Activated CD8-positive, alpha-beta memory T cell treated with anti-CD3 and anti-CD28 coated beads, Interleukin-2, amount 10 ng/mL, durations not matched to agents 7 days and 5 days (primary cell): ENCODE measurements at places on chromosomes 13 and 19. TPM values are rescaled to one million over a fixed set of nuclear protein-coding genes. Genes with fewer than 3 reads are reported as not detected.

FAM98C gene
- total RNA-seq: 24.1 TPM

RNF225 gene
- 0.70 TPM for total RNA-seq

ZNF610 gene
- 2.0 TPM for total RNA-seq

CACNG8 gene
- not detected for total RNA-seq

EDDM13 gene
- total RNA-seq: not detected

- peaks cover 2% of the 10 kb centered on the region for H3K36me3 ChIP-seq
- H3K27me3 ChIP-seq: no peaks in the 10 kb centered on the region
- H3K27ac ChIP-seq: peak overlapping the region; percentile 54
- DNase-seq: no peak
- peaks cover 24% of the 10 kb centered on the region for H3K4me1 ChIP-seq
- no peak overlapping the region for H3K4me3 ChIP-seq
Observed at GRCh38 chr19:17499648-17500446, 11.6 kb upstream of the PGLS start.

DNA sequence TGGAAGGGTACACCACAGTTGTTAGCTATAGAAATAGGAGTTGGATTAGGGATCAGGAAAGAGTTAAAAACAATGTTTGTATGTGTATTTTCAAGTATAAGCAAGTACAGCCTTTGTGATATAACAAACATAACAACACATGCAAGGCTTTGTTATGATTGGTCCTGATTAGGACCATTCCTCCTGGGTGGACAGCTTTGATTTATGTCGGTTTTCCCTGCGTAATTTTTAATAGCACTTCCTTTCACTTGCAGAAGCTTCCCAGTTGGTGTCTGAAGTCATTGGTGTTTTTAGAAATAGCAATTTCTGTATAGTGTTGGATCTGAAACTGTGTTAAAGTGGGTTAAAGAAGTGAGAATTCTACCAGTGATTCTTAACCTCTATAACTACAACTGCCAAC, 10.0 kb downstream of the FNDC3A start:
- no peak overlapping the region for H3K4me3 ChIP-seq
- H3K27ac ChIP-seq: no peak overlapping the region
- no peak for DNase-seq
- no peaks in the 10 kb centered on the region for H3K27me3 ChIP-seq

GRCh38 chr19:47275791-47276461, 1.2 kb downstream of the INAFM1 start:
- H3K4me1 ChIP-seq: peaks cover 18% of the 10 kb centered on the region
- peak overlapping the region; percentile 64 for H3K4me3 ChIP-seq
- H3K27ac ChIP-seq: no peak overlapping the region
- H3K27me3 ChIP-seq: no peaks in the 10 kb centered on the region
- peaks cover 8% of the 10 kb centered on the region for H3K36me3 ChIP-seq

DNA sequence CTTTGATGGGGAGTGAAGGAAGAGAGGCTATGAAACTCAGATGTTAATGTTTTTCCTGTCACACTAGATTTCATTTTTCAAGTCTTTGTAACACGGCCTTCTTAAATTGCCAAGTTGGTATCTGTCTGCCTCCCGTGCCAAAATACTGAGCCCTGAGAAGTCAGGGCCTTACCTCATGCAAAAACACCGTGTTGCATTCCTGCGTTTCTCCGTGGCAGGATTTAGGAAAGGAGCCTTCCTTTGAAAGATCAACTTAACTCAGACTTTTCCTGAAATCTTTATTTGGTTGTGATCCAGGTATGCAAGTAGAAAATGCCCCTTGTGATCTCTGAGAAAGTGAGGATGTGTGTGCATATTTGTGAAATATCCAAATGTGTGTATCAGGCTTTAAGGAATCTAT, 1291.0 kb upstream of the SLC10A2 start:
- H3K27me3 ChIP-seq: no peaks in the 10 kb centered on the region
- no peak overlapping the region for H3K4me3 ChIP-seq
- no peak for DNase-seq
- H3K27ac ChIP-seq: no peak overlapping the region
- H3K4me1 ChIP-seq: no peaks in the 10 kb centered on the region

- peak overlapping the region; percentile 79 for H3K27ac ChIP-seq
- no peak for DNase-seq
- peaks cover 84% of the 10 kb centered on the region for H3K4me1 ChIP-seq
- H3K36me3 ChIP-seq: peaks cover 26% of the 10 kb centered on the region
- H3K27me3 ChIP-seq: no peaks in the 10 kb centered on the region
- H3K4me3 ChIP-seq: peak overlapping the region; percentile 34
Observed at GRCh38 chr13:99311137-99311536, 3.9 kb upstream of the GPR183 start.

DNA sequence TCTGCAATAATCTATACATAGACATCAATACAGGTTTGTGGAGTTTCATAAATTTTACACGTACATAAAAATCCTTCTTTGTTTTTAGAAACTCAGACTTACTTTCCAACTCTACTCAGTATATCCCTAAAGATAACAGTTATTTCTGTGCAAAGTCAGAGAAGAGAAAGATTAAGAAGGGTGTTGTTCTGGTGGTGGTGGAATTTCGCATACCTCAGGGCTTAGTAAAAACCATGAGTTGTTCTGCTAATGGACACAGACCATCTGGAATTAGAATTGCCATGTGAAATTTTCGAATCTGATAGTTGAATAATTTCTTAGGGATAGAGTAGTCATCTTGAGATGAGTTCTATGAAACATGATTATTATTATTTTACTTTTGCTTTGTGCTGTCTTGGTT, 102.7 kb downstream of the ZAR1L start:
- H3K27me3 ChIP-seq: peaks cover 8% of the 10 kb centered on the region
- H3K4me3 ChIP-seq: no peak overlapping the region
- DNase-seq: no peak
- no peaks in the 10 kb centered on the region for H3K36me3 ChIP-seq
- H3K27ac ChIP-seq: no peak overlapping the region

GRCh38 chr13:43356567-43356966, 333.2 kb downstream of the DNAJC15 start:
- no peak overlapping the region for H3K27ac ChIP-seq
- H3K36me3 ChIP-seq: no peaks in the 10 kb centered on the region
- peaks cover 5% of the 10 kb centered on the region for H3K4me1 ChIP-seq
- DNase-seq: no peak

GRCh38 chr13:36074659-36075058, 56.5 kb downstream of the DCLK1 start:
- H3K27ac ChIP-seq: no peak overlapping the region
- H3K27me3 ChIP-seq: no peaks in the 10 kb centered on the region
- no peak for DNase-seq
- no peaks in the 10 kb centered on the region for H3K36me3 ChIP-seq

DNA sequence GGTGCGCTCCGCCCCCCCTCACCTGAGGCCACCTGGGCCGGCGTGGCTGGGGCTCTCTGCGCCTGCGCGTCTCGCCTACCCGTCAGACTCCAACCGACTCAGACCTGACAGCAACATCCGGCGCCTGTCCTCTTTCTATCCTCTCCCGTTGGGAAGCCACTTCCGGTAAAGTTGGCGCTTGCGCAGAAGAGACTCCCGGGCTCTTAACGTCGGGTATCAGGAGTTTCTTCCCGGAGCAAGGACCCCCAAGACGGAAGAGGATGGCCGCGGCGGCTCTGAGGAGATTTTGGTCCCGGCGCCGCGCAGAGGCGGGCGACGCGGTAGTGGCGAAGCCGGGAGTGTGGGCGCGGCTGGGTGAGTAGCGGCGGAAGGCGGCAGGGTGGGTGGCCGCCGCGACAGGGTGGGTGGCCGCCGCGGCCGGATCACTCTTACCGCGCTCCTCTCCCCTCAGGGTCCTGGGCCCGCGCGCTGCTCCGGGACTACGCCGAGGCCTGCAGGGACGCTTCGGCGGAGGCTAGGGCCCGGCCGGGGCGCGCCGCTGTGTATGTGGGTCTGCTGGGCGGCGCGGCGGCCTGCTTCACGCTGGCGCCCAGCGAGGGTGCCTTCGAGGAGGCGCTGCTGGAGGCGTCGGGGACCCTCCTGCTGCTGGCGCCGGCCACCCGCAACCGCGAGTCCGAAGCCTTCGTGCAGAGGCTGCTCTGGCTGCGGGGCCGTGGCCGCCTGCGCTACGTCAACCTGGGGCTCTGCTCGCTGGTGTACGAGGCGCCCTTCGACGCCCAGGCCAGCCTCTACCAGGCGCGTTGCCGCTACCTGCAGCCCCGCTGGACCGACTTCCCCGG, at the start of the genes TIMM29 and YIPF2:
TIMM29 (plus strand) TSS at position 249 of the 839 bp plus-strand sequence; CDS start at position 261, 12 bp downstream.
YIPF2 (minus strand) TSS at position 77 of the 839 bp plus-strand sequence. CDS start 229 bp downstream, outside the sequence.
- peak; percentile 97 for DNase-seq
- peaks cover 8% of the 10 kb centered on the region for H3K36me3 ChIP-seq
- H3K4me3 ChIP-seq: peak within 1 kb of the TSS; percentile 86
